ENCODE measurements at places on chromosomes 1 and 21.

DNA sequence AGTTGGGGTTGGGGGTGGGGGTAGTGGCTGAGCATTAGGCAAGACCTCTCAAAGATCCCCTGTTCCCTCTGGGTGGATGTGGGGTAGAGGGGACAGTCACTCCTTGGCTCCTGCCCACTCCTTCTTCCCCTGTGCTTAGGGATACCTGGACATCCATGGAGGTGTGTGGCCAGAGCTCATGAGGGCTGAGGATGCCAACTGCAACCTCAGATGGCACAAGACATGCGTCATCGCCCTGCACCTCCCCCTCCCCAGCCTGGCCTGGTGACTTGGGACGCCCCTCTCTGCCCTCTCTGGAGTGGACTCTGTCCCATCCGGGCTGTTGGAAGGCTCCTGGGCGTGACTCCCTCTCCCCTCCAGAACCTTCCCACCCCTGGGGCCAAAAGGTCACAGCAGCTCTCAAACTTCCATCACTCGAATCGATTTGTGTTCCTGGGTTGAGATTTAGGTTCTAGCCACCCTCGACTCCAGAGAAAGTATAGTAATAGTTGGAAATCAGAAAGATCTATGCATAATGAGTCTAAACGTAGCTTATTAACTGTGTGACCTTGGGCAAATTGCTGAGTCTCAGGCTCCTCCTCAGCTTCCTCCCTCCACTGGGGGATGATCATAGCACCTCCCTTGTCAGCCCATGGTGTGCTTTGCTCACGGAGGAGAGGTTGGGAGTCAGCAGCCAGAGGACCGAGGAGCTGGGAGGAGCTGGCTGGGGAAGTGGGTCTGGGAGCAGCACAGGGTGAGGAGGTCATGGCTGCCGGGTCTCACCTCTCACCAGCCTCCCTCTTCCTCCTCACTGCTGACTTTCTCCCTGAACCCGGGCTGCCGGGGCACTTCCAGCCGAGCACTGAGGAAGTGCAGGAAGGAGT is 2.2 kb upstream of the PTPN7 start:
- no peak for DNase-seq

- DNase-seq, result no peak
Observed at GRCh38 chr1:93808871-93809270, 70.1 kb downstream of the DNTTIP2 start.

- DNase-seq, result no peak
Observed at GRCh38 chr1:56439610-56440264, 139.6 kb downstream of the PLPP3 start.

DNA sequence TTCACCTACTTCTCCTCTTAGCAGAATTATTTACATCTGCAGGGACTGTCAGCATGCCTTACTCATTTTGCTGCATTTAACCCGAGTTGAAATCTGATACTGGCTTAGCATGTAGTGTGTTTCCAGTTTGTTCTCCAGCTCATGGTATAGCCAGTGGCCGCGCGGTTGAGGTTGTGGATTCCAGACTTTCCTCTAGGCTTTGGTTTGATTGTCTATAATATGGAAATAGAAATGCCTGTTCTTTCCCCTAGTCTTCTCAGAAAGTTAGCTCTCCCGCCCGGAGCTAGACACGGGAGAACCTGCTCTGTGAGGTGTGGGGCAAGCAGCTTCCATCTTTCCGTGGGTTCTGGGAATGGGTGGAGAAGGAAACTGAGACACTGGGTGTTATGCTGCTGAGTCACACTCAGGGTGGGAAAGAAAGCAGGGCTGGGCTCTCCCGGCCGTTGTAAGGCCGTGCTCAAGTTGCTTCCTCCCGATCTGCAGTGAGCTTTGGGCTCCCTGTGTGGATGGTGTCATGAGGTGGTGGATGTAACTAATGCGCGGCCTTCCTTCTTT is 206.8 kb upstream of the TMEM51 start:
- DNase-seq, result no peak

- no peak for DNase-seq
Observed at GRCh38 chr1:154329152-154329521, 3.8 kb downstream of the ATP8B2 start.

DNA sequence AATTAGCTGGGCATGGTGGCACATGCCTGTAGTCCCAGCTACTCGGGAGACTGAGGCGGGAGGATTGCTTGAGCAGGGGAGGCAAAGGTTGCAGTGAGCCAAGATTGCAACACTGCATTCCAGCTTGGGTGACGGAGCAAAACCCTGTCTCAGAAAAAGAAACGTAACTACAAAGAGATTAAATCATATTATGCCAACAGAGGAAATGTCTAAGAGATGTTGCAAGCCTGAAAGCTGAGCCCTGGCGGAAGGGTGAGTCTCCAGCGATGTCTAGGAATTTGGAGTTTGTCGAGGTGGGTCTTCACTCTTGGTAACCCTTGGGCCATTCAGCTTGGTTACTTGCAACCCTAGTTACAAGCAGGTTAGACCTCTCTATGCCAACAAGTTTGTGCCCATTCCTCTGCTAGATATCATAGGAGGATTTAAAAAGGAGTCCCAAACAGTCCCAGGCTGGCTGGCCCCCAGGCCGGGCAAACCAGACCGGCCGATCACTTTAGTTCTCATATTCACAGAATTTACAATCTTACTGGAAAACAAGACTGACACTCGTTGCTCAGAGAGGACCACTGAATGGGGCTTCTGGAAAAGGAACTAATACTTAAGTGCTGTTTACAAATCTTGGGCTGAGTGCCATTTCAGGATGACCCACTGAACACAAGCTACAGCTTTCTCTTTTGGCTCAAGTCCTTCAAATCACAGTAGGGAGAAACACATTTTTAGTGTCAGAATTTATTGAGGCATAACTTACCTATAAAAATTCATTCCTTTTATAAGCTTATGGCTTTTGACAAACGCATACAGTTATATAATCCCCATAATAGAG is 27.1 kb downstream of the SLC30A1 start:
- DNase-seq, result no peak

- DNase-seq, result no peak
Observed at GRCh38 chr1:153962088-153963029, 978 bp downstream of the SLC39A1 start.

DNA sequence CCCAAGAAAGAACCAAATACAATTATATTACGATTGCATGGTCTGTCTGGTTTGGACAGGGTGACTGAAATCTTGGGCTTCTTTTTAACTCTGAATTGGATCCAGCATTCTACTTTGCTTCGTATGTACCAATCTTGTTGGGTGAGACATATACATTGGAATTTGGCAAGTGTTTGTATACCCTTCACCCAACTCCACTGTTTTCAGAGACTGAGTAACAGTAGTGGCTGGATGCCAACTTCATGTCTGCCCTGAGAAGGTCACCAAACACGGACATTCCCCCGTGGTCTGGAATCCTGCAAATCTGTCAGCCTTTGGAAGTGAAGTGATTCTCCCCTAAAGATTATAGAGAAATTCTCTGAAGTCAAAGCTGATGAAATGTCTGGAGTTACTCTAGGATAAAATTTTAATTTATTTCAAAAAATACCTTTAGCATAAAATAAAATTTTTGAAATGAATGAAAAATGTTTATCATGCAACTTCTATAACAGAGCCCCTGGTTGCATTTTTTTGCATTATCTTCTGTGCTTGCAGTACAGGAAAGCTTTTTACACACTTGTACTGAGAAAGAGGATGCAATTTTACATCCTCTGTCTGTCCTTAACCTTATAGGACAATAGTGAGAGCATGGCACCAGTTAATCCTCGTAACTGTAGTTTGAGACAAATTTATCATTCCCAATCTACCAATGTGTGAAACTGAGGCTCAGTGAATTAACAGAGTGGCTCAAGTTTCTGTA is 201.8 kb downstream of the DISC1 start:
- DNase-seq, result no peak

DNA sequence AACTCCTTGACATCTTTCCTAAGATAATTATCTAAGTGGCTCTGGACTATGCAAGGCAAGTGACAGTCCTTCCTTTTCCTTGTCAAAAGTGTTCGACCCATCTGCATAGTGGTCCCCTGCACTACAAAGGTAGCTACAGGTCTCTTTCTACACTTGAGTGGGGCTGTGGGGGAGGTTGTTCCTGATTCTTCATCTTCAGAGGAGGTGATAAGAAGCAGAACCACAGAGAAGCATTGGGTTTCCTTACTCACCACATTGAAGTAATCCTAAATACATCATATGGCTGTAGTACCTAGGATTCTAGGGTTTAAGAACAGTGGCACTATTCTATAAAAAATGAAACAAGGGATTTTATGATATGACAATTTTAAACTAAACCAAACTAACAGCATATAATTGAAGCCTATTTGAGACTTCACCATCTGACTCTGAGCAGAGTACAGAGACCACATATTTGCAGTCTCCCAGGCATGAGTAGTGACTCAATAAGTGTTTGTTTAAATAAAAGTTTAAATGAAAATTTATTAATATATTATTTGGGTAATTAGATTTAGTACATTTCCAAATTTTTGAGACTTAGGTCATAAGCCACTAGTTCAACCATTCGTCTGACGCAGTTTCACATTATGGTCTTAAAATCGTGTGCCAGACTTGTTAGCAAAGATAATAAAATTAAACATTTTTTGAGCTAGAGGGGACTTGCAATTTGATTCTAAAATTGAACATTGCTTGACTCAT is 54.9 kb upstream of the NEK7 start:
- no peak for DNase-seq
